Activated B cell treated with CpG ODN at 0.5 μM for 24 hours (primary cell): ENCODE measurements at places on chromosomes 7 and 10. TPM values are rescaled to one million over a fixed set of nuclear protein-coding genes. Genes with fewer than 3 reads are reported as not detected.

GRCh38 chr7:132286836-132287235, 289.4 kb downstream of the PLXNA4 start:
- DNase-seq, result no peak

GRCh38 chr7:54591404-54592386, 49.5 kb downstream of the VSTM2A start:
- DNase-seq, result no peak

Gene DYNC1I1
- total RNA-seq, result not detected in 2 replicates

Gene DNAH11
- total RNA-seq, result 0.02 TPM in 1 of 2 replicates, not detected in the other

- no peak for DNase-seq
Observed at GRCh38 chr7:3307435-3307834, 6.4 kb downstream of the SDK1 start.

DNA sequence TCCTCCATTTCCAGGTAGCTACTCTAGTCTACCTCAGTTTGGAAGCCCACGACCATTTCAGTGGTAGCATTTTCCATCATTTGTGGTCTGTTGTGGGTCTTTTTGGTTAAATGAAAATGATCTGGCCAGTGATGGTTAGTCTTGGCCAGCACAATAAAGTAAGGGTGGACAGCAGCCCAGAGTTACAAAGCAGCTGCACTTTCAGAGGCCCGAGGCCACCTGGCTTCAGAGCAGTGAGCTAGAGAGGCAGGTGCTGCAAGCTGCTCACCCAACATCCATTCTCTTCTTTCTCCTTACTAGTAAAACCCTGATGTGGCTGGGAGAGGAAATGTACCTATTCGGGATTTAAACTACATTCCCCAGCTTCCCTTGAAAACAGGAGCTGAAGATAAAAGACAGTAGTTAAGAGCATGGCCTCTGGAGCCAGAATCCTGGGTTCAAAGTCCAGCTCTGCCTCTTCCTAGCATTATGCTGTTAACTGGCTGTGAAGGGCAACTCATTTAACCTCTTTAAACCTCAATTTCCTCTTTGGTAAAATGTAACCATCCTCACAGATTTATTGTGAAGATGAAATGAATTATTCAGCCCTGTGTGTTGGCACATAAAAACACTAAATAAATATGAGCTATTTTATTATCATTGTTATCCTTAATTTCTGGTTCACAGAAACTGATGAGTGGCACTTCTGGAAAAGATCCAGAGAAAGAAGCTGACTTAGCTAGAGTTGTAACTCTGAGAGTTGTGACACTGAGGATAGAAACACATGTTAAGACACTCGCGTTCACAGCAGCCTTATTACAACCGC, 517.4 kb downstream of the PARD3 start:
- DNase-seq, result no peak

Gene ITPRID1
- total RNA-seq, result not detected in 2 replicates

DNA sequence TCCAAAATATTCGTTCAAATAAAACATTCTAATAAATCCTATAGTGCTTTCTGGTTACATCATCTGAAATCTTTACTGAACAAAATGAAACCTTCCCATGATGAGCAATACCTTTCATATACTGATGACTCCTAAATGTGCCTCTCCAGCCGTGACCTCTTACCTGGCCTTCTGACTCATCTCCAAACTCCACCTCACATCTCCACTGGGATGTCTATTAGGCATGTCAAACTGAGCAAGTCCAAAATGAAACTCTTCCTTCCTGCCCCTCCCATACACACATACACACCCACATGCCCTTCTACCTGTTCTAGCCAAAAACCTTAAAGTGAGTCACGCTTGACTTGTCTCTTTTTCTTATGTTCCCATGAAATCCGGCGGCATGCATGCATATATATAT, 22.9 kb downstream of the GSAP start:
- no peak for DNase-seq

Gene ELOVL3
- not detected in 2 replicates for total RNA-seq

DNA sequence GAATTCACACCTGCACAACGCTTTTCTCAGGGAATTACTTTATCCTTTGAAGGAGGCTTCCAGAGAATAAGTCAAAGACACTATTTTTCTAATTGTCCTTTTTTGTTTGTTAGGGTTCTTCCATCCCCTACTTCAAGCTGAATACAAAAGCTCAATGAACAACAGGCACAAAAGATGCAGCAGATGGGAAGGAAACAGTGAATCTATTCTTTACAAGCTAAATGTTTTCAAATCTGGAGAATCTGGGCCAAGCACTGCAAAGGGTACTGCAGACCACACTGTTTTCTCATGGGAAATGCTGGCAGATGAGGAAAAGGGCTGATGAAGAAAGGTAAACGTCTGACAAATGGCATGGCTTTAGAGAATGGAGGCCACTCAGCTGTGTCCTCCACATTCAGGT, 18.5 kb downstream of the LIPA start:
- no peak for DNase-seq

GRCh38 chr10:188546-188945, 53.3 kb downstream of the ZMYND11 start:
- DNase-seq, result no peak
